ENCODE measurements at places on chromosomes 2 and 18. TPM values are rescaled to one million over a fixed set of nuclear protein-coding genes. Genes with fewer than 3 reads are reported as not detected.

Gene ALKAL2
- total RNA-seq: 0.17 TPM

Gene SULT1C2
- 0.26 TPM for total RNA-seq

Gene ARHGAP28
- total RNA-seq: 27.2 TPM

- no peak for DNase-seq
These were observed 5.6 kb downstream of the ZAP70 start for GRCh38 chr2:97718942-97719341.

- no peak for DNase-seq
These were observed 75.1 kb upstream of the MAP4K4 start for GRCh38 chr2:101622210-101623030.

Measured in fibroblast of lung (primary cell).